ENCODE measurements at places on chromosomes 11 and 22.

DNA sequence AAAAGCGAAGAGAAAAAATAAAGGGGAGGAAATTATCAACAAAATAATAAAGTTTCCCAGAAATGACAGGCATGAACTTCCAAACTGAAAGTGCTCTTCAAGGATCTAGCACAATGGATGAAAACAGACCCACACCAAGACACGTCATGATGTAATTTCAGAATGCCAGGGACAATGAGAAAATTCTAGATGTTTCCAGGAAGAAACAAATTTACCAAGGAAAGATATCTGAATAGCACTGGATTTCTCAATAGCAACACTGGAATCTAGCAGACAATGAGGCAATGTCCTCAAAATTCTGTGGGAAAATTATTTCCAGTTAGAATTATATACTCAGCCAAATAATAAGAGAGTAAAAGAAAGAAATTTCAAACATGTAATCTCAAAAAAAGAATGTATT lies 46.0 kb downstream of the DENND5A start:
- ATAC-seq, result peak; percentile 80

DNA sequence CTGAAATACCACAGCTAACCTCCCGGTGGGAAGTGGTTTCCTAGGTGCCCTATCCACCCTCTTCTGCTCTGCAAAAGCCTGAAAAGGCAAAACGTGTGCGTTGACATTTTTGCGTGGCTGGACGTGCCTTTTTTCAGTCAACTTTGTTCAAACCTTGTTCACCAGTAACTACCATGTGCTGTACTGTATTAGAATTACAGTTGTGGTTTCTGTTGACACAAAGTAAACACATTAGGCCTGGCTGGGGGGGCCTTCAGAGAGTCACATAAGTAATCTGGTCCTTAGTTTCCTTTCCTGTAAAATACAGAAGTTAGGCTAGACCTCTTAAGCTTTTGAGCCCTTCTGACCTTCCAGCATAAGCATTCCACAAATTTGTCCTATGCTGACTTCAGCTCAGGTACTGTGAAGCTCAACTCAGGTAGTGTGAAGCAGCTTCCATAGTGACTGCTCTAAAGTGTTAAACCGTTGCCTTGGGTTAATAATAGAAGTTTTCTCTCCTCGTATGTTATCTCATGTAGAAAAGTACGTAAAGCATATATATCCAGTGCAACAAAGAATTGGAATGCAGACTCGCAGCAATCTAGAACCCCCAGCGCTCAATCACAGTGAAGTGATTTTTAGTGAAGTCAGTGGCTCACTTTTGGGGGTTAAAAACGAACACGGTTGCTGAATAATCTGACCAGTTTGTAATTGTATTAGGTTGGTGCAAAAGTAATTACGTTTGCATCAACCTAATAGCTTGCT lies 1.8 kb downstream of the EWSR1 start:
- ATAC-seq, result no peak

DNA sequence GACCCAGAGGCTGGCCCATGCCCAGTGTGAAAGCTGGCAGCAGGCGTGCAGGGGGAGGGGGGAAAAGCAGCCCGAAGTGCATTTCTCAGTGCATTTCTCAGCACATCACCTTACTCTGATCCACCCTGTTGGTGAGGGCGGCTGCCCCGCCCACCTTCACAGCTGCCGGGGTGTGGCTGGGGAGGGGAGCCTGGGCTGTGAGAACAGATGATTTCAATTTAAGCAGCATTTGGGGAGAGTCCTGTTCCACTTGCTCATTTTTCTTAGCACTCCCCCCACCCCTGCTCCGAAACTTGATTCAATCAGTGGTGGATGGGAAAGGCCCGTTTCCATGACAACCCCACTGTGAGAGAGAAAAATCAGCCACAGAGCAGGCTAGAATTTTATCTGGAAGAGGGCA lies 84.8 kb downstream of the SNX19 start:
- no peak for ATAC-seq

GRCh38 chr11:17012179-17012578 lies 2.0 kb downstream of the PLEKHA7 start:
- no peak for ATAC-seq

DNA sequence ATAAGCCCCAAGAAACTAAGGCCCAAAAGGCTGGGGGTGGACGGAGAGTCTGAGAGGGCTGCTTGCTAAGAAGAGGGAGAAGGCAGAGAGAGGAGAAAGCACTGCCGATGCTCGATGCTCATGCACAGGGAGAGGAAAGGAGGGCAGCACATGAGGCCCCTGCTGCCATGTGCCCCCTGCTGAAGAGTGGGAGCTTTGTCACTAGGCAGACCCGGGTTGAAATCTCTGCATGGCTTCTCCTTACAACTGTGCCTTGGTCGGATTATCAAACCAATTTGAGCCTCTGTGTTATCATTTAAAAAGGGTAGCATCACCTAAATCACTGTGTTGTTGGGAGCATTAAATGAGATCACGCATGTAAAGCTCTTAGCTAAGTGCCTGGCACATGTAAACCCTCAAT lies 330.5 kb downstream of the NXPE2 start:
- no peak for ATAC-seq

DNA sequence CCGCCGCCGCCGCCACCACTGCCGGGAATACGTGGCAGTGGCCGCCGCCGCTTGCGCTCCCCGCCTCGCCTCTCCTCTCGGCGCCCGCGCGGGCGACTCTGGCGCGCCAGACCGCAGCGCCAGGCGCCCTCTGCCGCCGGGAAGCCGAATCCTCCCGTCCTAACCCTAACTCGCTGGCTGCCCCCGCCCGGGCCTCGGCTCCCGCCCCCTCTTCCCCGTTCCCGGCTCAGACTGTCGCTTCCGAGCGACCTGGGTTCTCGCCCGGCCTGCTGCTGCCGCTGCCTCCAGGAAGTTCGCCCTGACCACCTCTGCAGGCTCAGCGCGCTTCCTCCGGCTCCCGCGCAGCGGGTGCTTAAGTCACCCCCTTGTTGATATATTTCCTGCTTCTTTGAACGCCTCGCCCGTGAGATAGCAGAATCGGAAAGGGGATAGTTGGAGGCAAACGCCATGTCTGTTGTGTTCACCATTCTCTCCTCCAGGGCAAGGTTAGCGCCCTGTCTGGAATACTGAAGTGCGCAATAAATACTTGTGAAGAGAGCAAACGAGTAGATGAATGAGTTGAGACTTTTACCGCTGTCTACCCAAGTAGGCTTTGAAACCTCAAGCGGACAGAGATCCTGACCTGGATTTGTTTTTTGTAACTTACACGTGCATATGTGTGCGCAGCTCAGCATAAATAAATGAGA lies at the start of gene SMCO4:
TSS of gene SMCO4 (minus strand) at position 100 of the 686 bp plus-strand sequence. CDS start 64,202 bp downstream, outside the sequence.
- peak; percentile 94 for ATAC-seq

GRCh38 chr22:32083814-32084213 lies 40.8 kb downstream of the SLC5A1 start:
- ATAC-seq, result no peak

DNA sequence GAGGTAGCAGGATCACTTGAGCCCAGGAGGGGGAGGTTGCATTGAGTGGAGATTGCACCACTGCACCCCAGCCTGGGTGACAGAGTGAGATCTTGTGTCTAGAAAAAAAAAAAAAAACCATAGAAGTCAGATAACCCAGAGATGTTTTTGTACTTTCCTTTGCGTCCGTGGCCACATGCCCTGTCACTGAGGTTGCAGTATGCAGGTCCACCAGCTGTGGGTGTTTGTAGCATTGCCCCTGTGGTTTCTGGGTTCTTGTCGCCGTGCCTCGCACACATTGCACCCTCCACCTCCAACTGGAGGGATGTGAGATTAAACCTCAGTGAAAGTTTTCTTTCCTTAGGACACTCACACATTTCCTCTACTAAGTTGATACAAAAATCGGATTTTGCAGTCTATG lies 70.3 kb downstream of the TNRC6B start:
- ATAC-seq, result no peak

DNA sequence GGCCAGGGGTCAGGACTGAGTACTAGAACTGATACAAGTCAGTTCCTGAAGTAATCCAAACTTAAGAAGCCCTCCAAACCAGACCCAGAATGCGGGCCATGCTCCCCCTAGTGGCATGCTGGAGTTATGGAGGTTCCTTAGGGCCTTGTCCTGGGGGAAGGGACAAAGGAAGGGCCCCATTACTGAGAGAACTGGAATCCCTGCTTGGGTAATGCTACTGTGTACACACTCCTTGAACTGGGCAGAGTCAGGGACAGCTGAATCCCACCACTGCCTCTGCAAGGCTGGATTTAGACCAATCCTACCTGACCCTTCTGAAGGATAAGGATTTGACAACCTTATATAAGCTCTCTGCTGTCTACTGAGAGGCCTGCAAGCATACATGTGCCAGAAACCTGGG lies 97.3 kb upstream of the AKIP1 start:
- peak; percentile 66 for ATAC-seq

- ATAC-seq, result peak; percentile 63
Measured at GRCh38 chr22:41411021-41411851, 29.5 kb downstream of the TEF start.

DNA sequence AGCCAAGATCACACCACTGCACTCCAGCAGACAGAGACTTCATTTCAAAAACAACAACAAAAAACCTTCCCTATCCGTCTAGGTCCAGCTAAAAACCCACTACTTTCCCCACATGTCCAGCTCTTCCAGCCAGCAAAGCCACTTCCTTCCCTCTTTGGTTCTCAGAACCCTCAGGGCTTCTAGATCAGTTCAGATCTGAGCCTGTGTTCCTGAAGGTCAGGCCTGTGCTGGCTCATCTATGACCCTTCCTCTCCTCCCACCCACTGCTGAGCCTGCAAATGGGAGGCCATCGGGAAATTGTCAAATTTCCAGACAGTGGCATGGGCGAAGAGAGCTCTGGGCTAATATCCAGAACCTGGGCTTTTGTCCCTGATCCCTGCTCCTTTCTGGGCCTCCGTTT lies 37.8 kb downstream of the SLCO2B1 start:
- peak; percentile 48 for ATAC-seq

GRCh38 chr22:49296561-49296960 lies 531.1 kb downstream of the BRD1 start:
- ATAC-seq, result no peak

GRCh38 chr11:79506734-79507344 lies 66.0 kb upstream of the TENM4 start:
- ATAC-seq, result no peak
